ENCODE measurements at places on chromosomes 2 and 18. TPM values are rescaled to one million over a fixed set of nuclear protein-coding genes. Genes with fewer than 3 reads are reported as not detected.

PRKAG3 gene
- total RNA-seq: not detected

TCF23 gene
- total RNA-seq: not detected

COL4A3 gene
- total RNA-seq: 2.3 TPM

PAIP2B gene
- 2.9 TPM for total RNA-seq

DNA sequence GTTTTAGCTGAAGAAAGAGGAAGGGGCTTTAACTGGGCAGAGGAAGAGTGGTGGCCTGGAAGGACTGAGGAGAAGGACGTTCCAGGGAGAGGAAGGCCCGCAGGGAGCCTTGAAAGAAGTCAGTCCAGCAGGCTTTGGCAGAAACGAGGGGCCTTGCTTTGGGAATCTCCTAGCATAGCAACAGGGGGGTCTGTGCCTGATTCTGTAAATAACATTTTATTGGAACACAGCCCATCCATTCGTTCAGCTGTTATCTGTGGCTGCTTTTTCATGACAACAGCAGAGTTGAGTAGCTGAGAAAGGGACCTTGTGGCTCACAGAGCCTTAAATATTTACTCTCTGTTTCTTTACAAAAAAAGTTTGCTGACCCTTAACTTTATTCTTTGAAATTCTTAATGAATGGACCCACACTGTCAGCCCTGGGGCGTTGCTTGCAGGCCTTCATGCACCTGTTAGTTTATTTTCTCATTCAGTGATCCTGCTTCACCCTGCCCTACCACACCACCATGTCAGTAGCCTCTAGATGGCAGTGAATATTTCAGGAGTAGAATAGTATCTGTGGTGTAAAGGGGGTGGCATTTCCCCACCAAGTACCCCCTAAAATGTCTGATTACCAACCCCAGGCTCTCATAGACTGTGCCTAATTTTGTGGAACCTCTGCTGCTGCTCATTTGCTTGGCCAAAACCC, 61.0 kb downstream of the MGAT5 start:
- no peak for DNase-seq

DNA sequence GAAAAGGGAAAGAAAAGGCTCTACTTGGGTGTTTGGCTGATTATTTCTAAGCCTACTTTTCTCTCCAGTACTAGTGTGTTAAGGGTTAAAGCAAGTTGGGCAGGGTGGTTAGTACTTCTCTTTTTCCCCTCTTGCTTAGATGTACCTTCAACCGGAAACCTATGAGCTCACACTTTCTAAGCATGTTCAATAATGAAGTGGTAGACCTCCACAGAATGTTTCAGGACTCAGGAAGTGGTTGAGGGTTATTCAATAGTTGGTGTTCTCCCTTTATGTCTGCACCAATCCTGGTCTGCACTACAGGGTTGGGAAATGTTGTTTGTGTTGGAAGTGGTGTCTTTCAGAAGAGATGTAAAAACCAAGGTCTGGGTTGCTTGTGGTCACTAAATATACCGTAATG, 137.1 kb downstream of the ZEB2 start:
- DNase-seq: no peak

DNA sequence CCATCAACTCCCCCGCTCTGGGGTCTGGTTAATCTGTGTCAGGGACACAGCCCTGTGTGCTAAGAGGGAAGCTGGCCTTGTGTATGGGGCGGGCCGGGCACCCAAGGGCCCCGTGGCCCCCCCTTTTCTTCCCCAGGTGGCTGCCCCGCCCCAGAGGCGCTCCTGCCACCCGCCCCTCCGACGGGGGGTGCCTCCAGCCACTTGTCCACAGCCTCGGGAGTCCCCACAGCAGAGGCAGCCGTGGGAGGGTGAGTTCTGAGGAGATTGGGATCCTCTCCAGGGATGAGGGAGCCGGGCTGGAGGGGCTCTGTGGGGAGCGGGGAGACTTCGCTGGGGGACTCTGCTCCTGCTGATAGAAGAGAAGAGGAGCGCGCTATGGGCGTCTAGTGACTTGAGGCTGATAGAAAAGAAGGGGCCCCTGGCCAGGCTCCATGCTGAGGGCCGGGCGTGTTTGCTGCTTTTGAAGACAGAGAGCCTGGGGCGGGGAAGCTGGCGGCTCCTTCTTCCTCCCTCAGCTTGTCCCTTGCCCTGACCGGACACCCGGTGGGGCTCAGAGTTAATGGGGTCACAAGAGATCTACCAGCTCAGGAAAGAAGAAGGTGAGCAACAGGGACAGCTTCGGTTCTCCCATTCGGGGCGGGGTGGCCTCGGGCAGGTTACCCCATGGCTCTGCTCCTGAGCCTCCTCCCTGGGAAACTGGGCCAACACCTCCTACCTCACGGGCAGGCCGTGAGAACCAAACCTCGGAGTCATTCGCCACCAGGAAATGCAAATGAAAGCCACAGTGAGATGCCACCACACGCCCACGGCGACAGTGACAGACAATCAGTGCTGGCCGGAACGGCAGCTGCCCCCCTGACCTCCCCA, 89.4 kb upstream of the TAF1B start:
- no peak for DNase-seq

- DNase-seq: no peak
Measured at GRCh38 chr2:66032226-66032775, 402.6 kb upstream of the MEIS1 start.

DNA sequence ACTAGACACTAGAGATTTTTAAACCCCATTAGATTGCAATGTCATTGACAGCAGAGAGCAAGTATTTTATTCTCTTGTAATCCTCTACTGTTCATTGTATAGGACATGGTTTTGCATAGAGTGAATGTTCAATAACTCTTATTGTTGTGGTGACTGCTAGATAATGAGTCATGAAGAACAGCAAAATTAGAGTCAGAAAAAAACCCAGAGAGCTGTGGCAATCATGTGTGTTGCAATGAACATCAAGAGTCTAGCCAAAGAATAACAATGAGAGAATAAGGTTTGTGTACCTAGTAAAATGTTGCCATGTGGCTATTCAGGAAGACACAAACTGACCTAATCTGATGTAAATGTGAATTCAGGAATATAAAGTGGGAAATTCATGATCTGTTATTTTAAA, 684.0 kb downstream of the DSC3 start:
- peak; percentile 53 for DNase-seq

DNA sequence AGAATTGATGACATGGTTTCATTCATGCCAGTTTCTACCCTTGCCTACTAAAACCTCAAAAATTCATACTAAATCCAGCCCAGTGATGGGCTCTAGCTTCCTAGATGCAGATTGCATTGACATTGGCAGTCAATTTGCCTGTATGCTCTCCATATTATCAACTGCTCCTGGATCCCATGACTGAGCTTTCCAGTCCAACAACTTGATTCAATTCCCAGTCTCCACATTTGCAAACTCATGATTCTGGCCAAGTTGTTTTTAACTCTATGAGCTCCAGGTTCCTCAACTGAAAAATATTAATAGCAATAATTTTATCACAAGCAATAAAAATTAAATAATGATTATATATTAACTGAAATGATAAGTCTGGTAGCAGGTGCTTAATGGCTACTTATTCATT, 51.0 kb upstream of the DSC1 start:
- DNase-seq: no peak

DNA sequence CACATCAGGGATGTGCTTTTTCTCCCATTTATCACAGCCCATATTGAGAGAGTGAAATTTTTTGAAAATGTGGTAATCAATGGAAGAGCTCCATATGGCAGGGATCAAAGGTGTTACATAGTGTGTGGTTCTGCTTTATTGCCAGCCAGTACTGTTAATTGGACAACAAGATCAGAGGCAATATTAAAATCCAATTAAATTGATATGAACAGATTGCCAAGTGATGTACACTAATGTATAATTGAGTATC, 338.9 kb downstream of the BCL11A start:
- no peak for DNase-seq

DNA sequence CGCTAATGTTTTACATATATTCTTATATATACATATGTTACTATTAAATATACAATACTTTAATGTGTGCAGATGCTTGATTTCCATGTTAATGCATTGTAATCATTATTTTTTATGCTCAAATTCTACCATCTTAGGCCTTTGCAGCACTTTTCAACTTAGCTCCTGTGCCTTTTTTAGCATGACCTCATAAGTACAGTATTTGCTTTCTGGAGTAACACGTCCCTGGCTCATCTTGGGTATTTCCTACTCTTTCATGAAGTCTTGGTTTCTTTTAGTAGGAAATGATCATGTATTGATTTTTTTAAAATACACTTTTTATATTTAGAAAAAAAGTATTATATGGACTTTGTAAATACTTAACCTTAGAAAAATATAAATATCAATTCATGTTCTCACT, 36.5 kb downstream of the CAB39 start:
- DNase-seq: no peak

DNA sequence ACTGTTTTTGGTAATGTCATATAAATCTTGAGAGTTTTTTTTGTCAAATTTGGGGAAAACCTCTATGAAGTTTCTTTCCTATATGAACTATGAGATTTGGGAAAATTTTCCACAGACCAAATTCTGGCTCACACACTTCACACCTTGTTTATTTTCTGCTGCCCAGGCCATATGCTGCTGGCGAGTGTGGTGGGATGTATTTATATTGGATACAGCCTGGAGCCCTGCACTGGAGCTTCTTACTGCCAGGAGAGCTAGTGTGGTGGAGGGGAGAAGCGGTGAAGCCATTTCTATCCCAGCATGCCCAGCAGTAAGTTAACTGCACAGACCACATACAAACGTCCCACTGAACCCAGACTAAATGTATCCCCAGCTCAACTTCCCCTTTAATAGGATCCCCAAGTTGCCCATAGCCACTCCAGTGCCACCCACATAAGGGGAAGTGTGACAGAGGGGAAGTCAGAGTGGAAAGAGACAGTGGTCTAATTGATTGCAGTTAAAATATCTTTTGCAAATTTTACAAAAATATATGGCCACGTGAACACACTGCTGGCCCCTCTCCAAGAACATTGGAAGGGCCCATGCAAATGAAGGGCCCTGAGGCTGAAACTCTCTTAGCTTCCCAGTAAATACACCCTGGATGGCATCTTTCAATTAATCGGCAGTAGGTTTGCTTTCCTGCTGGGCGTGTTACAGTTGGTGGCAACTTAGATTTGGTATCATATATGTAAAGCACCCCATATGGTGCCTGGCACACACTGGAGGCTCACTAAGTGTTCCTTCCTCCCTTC, 146.6 kb upstream of the ITGA6 start:
- DNase-seq: no peak

DNA sequence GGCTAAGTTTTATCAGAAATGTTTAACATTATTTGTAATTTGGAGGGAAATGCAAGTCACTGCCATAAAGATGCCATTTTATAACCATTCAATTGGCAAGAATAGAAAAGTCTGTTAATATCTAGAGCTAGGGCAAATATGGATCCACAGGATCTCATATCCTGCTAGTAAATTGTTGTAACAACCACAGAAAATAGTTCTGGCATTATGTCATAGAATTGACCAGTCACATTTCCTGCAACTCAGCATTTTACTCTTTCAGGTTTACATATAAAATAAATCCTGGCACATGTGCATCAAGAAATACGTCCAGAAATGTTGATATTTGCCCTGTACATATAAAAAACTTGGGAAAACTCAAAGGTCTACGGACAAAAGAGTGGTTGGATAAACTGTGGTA, 32.9 kb downstream of the OSBPL6 start:
- peak; percentile 16 for DNase-seq

DNA sequence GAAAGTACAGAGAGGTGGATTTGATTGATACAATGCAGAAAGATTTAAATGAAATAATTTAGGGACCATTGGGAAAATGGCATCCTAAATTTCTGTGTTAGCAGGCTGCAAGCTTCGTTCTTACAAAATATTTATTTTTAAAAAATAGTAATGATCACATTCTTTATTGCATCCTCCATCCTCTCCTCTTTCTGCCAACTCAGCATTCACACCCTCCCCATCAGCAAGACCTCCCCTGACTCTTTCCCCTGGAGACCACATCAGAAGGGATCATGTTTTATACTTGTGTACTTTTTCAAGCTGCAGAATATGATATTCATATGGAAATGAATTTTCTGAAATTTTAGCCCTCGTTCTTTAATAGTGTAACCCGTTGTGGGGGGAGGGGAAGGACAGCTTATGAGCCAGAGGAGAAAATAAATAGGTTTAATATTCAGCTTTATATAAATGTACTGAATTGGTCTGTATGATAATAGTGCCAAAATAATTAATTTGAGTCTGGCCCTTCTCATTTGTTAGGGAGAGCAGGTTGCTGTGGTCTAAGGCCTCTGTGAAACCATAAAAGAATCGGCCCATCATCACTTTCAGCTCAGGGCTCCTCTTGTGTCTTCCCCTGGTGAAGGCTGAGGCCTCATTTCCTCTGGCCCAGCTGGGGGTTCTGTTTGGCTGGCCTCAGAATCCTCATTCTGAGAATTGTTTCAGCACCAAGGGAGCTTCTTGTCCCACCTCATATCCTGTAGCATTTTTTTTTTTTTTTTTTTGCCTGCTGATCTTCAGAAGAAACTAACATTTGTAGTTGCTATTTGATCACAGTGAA, 330.8 kb downstream of the TXNL1 start:
- DNase-seq: no peak

DNA sequence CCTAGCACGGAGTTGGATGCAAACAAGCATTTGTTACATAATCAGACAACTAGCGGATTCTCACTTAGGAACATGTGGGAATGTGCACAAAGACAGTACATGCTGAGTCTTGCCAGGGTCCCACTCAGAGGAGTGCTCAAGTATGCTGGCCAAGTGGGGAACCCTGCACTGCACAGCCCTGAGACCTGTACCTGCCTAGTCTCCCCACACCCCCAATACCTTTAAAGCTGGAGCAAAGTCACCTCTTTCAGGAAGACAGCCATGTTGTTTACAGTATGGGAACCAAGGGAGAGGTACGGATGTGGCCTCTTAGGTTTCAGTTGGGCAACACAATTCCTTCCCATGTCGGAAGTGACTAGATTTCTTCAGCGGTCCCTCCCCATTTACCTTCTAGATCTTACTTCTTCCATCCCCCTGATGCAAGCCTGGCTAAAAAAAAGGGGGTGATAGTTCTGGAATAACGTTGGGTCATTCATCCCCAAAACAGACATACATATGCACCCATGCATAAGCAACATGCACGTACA, 10.7 kb downstream of the CXCR1 start:
- no peak for DNase-seq

DNA sequence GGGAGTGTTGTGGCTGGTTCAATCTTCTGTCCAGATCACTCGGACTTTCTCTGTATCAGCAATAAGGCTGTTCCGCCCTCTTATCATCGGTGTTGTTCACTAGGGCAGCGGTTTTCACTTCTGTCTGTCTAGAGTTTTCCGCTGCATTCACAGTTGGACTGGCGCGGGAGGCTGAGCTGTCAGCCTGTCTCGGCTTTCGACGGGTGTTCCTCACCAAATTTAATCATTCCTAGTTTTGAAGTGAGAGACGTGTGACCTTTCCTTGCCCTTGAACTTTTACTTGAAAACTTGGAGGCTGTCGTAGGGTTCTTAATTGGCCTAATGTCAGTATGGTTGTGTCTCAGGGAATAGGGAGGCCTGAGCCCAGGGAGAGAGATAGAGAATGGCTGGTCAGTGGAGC, 108.3 kb downstream of the NFATC1 start:
- DNase-seq: no peak

GRCh38 chr2:231612109-231612455, 19.4 kb downstream of the TEX44 start:
- DNase-seq: peak; percentile 43
